Endothelial cell of coronary artery (primary cell): ENCODE measurements at places on chromosomes 4 and X. TPM values are rescaled to one million over a fixed set of nuclear protein-coding genes. Genes with fewer than 3 reads are reported as not detected.

MAGIX gene
- total RNA-seq, result 0.27 and 1.0 TPM in 2 replicates

PABPC4L gene
- total RNA-seq, result 0.36 and 0.38 TPM in 2 replicates

RHOXF2B gene
- not detected in 2 replicates for total RNA-seq

XG gene
- total RNA-seq, result 0.09 and 0.18 TPM in 2 replicates

PHKA2 gene
- 9.9 and 12.7 TPM in 2 replicates for total RNA-seq

BEX2 gene
- 0.27 and 0.38 TPM in 2 replicates for total RNA-seq

SCD5 gene
- 37.3 and 52.5 TPM in 2 replicates for total RNA-seq

GUF1 gene
- 11.8 and 12.4 TPM in 2 replicates for total RNA-seq

SASH3 gene
- total RNA-seq, result not detected in 2 replicates

VEGFC gene
- total RNA-seq, result 14.3 and 39.6 TPM in 2 replicates

FANCB gene
- total RNA-seq, result 4.0 and 4.6 TPM in 2 replicates

SLC49A3 gene
- total RNA-seq, result 1.7 and 3.3 TPM in 2 replicates

XAGE1A gene
- total RNA-seq, result not detected in 2 replicates

WNK3 gene
- 0.45 and 0.66 TPM in 2 replicates for total RNA-seq

TMEM271 gene
- not detected in 2 replicates for total RNA-seq

DDX53 gene
- total RNA-seq, result not detected in 2 replicates

PASD1 gene
- total RNA-seq, result not detected in 2 replicates

GUCY1B1 gene
- total RNA-seq, result 0.81 and 2.2 TPM in 2 replicates
